Suppressor macrophage treated with lipopolysaccharide for 1 hour (primary cell): ENCODE measurements at places on chromosomes 2 and 18.
A peak's percentile ranks its signal among the peaks of the same experiment; 100 is the strongest.

DNA sequence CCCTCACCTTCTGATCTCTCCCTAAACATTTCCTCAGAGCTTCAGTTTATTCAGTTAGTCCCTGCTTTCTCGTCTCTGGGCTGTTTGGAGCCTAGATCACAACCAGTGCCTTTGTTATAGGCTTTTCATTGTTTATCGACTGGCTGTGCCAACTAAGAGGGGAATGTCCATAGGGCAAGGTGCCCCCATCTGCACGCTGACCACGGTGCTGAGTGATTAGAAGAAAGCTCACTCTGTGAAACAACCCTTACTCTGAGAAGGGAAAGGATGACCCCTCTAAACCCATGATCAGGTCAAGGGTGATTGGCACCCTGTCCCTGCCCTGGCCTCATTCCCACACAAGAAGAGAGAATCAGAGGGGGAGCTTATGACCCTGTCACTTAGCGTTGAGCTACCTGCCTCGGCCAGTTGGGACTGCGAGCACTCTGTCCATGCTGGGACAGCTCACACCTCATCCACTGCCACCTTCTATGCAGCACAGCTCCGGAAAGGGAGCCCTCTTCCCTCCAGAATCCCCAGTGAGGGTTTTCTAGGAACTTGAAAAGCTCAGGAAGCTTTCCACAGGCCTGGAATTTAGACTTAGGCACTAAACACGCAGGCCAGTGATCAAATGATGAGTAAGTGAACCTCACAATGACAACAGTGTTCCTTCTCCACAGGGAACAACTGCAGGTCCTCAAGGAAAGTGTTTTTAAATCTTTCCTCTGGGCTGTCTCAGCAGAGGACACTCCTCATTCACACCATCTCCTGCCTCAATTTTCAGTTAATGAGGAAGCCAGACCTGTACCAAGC lies 2.3 kb upstream of the ACTG2 start:
- DNase-seq, result no peak

DNA sequence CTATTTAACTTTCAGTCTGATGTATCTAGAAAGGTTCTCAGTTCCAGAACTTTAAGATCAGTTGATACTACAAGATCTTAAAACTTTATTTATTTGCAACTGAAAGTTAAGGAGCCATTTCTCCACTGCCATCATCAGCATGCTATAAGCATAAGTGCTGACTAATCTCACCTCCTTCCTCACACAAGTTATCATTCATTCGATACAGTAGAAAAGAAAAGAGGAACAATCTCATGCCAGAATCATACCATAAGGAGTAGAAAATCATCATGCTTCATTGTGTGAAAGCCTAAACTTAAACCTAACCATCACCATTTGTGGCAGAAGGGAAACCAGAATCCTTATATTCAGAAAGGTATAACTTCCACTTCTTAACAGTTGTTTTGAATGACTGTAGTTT lies 176.6 kb upstream of the NRXN1 start:
- no peak for DNase-seq

DNA sequence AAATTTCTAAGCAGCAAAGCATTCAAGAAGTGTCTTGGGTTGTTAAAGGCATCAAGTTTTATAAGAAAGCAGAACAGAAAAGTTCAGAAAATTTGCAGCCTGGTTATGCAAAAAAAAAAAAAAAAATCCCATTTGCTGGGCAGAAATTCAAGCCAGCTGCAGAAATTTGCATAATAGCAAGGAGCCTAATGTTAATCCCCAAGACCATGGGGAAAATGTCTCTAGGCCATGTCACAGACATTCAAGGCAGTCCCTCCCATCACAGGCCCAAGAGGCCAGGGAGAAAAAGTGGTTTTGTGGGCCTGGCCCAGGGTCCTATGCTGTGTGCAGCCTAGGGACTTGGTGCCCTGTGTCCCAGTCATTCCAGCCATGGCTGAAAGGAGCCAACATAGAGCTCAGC lies 269.0 kb upstream of the SLC39A10 start:
- DNase-seq, result no peak

DNA sequence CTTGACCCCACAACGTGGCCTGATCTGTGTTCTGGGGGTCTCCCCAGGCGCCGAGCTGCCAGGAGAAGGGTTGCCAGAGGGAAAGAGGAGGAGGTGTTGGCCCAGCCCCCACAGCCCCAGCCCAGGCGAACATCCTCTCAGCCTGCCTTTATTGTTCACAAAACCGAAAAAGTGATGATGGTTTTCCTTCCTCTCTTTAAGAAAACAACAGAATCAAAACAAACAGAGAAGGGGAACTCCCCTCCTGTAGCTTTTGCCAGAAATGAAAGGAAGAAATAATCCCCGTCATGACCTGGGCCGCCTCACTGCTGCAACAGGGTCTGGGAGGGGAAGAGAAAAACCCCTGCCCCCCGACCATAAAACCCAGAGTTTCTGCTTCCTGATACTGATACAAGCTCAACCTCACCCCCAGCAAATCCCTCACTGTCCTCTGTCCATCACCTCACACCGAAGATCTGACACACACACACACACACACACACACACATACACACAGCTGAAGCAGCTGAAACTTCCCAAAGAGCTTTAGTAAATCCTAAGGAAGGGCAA lies 52.0 kb downstream of the ZFP36L2 start:
- DNase-seq, result peak; percentile 78

GRCh38 chr2:75513616-75514170 lies 47.0 kb downstream of the EVA1A start:
- DNase-seq, result no peak
